ENCODE measurements at places on chromosomes 6 and 20. TPM values are rescaled to one million over a fixed set of nuclear protein-coding genes. Genes with fewer than 3 reads are reported as not detected.

DNA sequence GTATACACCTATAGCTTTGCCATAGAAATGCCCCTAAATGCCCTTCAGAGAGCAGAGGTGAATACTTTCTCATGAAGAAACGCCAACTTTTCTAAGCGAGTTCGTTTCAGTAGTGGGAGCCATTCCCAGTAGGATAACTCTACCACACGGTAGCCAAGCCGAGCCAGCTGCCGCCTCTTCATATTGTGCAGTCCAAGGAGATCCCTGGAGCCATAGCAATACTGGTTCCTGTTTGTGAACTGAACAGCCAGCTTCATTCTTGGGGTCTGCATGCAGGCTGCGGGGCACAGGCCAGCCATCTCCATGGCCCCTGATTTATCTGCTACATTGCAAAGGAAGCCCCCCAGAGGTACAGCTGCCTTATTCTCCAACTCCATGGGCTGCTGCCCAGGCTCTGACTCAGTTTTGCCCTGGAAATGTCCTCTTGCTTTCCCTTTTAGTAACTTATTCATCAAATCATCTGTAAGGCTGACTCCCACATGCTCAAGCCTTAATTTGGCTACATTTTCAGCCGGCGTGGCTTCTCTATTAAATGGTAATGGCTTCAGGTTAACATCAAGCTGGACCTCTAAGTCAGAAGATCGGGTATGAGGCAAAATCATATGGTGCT, 12.8 kb downstream of the FASTKD5 start:
- no peak for DNase-seq

EPHA7 gene
- 65.6 TPM for total RNA-seq

TRIM10 gene
- under 0.01 TPM for total RNA-seq

GRCh38 chr6:39729945-39730344, 4.7 kb upstream of the KIF6 start:
- no peak for DNase-seq
